Putamen (tissue), 1 donor: ENCODE measurements at places on chromosomes 3 and 15.

DNA sequence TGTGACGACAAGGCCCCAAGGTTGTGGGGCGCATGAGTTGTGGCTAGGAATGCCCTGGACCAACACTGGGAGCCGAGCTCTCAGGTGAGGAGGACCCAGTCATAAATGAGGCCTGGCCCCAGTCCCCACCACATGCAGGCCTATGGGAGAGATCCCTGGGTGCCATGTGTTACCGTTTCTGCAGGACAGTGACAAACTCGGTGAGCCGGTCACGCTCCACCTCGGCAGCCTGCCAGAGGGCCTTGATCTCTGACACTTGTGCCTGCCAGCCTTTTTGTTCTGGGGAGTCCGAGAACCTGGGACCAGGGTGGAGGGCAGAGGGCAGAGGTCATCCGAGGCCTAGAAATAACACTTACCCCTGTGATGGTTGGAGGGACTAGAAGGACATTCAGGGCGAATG lies 27.7 kb upstream of the HHATL start:
- no peak for DNase-seq

DNA sequence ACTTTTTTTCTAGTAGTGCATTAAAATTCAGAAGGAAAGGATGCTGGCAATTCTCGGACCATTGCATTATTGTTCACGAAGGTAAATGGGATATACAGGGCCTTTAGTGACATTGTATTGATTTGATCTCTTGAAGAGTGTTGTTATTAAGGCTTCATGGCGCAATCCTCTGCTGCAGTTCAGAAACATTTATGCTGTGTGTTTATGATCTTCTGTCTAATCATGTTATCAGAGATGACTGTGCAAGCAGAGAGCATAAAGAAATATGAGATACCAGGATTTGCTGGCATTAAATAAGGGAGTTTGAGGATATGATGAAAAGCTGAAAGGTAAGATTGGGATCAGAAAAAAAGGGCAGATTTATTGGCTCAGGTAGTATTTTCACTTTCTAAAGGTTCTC lies 180.6 kb downstream of the EPHA6 start:
- no peak for DNase-seq

GRCh38 chr3:135982404-135982761 lies 16.9 kb downstream of the PPP2R3A start:
- DNase-seq, result no peak

DNA sequence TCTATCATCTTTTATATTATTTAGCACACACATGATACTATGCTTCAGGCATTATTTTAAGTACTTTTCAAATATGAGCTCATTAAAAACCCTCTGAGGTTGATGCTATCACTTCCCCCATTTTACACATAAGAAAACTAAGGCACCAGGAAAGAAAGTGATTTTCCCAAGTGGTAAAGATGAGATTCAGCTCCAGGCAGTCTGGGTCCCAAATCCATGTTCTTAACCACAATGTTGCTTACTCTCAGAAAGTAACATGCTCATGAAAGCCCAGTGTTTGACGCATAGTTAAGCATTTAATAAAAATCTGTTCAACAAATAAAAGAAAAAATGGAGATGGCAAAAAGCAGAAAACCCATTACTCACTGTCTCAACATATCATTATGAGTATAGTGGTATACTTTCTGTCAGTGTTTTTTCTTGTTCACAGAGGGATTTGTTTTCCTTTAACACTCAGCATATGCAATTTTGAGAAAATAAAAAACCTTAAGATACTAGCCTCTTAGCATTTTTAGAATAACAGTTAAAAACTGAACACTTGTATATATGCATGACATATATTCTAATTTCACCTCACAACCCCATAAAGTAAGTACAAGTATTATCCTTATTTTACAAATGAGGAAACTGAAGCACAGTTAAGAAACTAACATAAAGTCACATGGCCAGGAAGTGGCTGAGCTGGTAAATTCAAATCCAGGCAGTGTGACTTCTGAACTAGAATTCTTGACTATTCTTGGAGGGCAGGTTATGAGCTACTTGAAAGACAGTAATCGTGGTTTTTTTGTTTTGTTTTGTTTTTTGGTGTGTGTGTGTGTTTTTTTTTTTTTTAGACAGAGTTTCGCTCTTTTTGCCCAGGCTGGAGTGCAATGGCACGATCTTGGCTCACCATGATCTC lies 10.4 kb downstream of the PEAK1 start:
- DNase-seq, result peak; percentile 17

GRCh38 chr3:175068587-175068986 lies 209.5 kb downstream of the NAALADL2 start:
- no peak for DNase-seq

DNA sequence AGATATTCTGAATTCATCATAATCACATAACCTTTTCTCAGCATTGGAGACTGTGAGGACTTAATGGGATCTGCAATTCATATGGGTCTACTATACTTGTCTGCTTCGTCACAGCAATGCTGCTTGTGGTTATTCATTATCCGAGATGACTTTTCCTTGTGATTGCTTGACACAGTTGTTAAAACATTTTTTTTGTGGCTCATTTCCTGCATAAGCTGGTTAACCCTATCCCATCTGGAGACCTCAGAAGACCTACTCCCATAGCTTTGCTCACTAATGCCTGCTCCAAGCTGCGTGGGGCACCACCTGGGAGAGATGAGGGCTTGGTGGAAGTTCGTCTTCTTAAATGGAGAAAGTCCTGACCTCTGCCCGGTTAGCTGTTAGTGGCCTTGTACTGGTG lies 360.8 kb downstream of the CHST2 start:
- no peak for DNase-seq
